Activated T-helper 1 cell treated with anti-CD3 and anti-CD28 coated beads, Interleukin-2, amount 50 U/mL, for 16 hours (primary cell): ENCODE measurements at places on chromosomes 7 and 10.

DNA sequence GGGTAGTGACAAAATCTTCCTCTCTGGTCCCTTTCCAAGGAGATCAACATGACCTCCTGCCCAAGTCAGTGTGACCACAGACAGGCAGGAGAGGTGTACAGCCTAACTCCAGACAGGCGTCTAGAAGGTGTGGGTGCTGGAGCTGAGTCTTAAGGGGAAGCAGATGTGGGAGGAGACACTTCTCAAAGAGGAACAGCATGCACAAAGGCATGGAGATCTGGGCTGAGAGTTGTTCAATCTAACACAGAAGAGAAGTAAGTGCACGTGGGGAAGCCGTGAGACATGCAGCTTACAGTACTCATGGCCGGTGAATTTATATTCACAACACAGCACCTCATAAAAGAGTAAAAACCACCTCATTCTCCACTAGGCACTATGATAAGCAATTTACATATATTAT lies 23.8 kb upstream of the GSDME start:
- DNase-seq, result no peak

DNA sequence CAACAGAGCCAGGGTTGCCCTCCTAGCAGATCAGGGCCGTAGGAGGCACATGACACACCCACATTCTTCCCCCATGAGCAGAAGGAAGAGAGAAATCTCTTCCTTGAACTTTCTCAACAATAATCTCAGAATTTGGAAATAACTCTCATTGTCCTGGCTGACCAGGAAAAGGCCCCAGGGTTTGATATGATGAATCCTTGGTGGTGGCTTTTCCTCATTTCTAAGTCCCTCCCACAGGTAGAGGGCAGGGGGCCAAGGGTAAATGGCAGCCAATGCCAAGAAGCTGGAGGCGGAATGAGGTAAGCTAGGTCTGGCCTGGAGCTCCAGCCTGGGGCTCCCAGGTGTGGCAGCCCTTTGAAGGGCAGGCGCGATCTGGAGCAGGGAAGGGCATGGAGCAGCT lies 67.8 kb downstream of the GRB10 start:
- no peak for DNase-seq

- DNase-seq, result no peak
These were observed 260.2 kb upstream of the PRKCQ start for GRCh38 chr10:6840201-6840691.

DNA sequence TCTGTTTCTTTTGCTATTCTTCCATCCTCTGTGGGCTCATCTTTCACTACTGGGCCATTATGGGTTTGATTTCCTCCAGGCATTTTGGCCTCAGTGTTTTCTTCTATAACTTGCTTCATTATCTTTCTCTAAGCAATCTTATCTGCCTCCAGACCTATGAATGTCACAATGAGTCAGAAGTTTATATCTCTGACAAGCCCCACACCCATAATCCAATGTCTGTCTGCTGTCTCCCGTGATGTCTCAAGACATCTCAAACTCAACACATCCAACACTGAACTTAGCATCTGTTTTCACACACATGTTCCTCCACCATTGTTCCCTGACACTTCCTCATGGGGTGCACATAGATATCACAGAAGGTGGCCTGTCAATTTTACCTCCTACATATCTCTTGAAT lies 46.7 kb upstream of the RHOBTB1 start:
- no peak for DNase-seq

- DNase-seq, result no peak
These were observed 153.5 kb upstream of the PDE1C start for GRCh38 chr7:32223721-32224120.

DNA sequence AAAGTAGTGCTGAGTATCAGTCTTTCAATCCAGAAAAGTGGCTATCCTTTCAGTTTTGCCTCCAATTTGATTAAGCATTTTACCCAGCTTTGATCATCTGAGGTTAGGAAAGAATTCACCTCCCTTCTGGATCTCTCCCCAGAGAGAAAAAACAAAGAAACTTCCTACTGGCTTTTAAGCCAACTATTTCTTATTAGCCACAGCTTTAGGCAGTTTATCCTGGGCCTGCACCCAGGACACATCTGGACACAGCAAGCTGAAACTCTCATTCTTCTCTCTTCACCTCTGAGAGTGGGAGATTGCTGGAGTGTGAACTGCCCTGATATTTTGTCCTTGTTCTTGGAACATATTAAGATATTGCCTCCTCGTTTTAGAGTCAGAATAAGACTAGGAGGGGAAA lies 43.5 kb upstream of the LSM8 start:
- DNase-seq, result no peak

DNA sequence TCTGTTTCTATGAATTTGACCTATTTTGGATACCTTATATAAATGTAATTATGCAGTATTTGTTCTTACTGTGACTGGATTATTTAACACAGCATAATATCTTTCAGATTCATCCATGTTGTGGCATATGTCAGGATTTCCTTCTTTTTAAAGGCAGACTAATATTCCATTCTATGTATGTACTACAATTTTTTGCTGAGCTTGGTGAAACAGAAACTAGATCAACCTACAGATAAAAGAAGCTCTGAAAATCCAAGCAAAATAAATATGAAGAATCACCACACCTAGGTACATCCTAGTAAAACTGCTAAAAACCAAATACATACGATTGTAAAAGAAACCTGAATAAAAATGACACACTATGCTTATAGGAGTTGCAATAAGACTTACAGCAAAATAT lies 300.5 kb downstream of the HTR7 start:
- no peak for DNase-seq

- no peak for DNase-seq
These were observed 10.9 kb downstream of the ATG9B start for GRCh38 chr7:151013356-151013732.

- DNase-seq, result no peak
These were observed 4.0 kb upstream of the ATP6V1F start for GRCh38 chr7:128858380-128859231.

DNA sequence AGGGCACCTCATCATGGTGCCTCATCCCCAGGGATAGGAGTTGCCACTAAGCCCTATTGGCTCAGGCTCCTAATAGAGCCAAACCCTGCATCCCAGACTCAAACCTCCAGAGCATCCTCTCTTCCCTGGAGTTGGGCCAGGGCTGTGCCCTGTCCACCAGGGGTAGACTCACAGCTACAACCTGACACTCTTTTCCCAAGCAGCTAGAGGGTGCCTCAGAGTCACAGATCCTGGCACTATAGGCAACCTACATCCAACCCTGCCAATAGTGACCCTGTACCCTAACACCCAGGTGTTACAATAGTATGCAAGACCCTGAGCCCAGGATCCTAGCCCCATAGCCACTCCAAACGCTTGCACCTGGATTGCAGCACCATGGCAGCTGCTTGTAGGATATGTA lies 64.0 kb upstream of the PLA2G12B start:
- no peak for DNase-seq

DNA sequence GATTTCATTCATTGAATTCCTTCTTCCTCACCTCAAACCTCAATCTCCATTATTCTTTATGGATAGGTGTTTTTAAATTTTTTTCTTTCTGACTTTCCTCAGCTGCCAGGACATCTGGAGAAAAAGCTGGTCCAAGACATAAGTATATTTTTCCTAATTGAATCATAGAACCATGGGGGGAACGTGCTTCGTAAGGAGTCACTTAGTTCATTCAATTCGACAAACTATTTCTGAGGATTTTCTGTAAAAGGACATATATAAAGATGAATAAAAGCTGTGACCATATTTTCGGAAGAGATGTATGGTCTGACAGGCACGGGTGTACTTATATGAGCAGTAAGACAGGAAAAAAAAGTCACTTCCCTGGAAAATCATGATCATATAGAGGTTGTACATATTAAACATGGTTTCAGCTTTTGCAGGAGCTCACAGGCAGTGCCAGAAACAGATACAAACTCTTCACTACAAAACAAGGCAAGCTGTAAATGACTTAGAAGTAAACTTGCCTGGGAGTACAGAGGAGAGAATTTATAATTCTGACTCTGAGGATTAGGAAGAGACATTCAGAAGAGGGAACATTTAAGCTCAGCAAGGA lies 88.2 kb upstream of the EGR2 start:
- no peak for DNase-seq

DNA sequence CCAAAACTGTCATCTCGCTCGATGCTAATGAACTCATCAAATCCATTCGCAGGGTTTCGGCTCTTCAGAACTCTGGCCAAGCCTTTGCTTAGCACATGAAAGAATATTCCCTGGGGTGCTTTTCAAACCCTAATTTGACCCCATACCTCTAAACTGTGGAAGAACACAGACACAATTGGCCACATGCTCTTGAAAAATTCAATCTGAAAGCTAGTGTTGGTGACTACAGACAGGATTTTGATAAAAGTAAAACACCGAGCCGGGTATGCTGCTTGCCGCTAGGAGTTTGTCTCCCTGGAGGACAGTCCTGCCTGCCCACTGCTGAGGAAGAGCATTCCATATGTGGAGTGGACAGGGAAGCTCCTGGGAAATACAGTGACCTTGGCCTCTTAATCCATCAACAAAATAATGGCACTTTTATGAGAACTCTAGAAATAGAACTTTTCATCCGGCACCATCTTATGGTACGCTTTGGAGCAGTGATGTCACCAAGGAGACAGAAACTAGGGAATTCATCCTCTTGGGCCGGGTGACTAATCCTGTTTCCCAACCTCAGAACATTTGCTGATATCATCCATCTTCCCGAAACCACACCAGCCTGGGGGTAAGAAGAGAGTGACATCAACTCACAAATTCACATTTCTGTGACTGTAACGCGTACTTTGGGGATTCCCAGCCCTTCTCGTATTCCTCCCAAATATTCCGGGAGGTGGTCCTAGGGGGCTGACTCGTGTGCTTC lies 34.2 kb downstream of the MTURN start:
- DNase-seq, result no peak

DNA sequence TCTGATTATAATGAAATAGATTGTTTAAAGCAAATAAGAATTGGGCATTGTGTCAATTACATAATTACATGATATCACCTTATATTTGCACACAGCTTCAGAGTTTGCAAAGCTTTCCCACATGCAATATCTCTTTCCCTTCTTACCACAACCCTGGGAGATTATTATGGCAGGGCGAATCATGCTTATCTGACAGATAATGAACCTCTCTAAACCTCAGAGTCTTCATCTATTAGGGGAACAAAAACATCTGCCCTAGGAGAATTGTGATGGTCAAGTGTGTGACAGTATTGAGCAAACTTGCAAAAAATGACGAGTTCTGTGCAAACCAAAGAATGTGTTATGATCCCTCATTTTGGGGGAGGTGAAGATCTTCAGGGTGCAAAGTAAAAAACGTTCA lies 90.0 kb downstream of the MYOF start:
- no peak for DNase-seq

DNA sequence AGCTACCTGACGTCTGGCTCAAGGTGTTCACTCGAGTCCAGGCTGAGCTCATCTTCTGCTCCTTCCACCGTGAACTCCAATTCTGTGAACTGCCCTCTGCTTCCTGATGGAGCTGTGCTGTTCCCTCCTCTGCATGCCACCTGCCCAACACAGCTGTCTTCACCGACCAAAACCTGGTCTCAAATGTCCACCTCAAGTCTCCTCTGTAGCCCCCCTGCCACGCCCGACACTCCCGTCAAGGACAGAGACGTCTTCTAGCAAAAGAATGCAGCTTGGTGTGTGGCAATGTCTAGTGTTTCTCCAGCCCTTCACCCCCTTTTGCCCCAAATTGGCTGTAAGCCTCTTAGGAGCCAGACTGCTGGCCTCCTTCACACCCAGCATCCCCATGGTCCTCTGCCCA lies 305.1 kb downstream of the DNAJB6 start:
- DNase-seq, result no peak

DNA sequence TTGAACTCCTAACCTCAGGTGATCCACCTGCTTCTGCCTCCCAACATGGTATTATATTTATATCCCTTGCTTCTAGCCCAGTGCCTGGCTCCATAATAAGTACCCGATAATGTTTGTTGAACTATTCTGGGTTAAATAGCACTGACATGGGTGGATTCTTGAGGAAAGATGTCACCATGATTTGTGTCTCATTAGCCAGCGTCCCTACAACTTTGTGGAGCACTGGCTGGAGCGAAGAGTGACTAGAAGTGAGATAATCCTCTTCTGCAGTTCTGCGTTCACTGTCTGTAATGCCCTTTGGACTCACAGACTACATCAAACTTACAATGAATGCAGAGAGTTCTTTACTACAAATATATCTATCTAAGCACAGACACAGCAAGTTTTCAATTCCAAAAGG lies 16.9 kb upstream of the AKR1E2 start:
- DNase-seq, result no peak

DNA sequence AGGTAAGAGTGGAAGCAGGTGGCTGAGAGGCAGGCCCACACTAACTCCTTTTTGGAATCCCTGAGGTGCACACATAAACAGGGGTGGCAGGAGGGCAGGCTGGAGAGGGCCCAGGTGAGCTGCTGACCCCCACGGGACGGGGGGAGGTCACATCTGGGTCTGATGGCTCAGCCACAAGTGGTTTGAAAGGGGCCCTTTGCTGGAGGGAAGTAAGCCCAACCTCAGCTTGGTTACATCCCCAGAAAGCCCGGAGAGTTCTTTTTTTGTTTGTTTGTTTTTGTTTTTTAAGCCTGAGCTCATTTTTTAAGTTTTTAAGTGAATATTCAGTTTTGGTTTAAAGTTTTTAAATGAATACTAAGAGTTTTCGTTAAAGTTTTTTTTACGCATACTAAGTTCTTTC lies 72.8 kb upstream of the CUX1 start:
- DNase-seq, result no peak

GRCh38 chr7:117889611-117890010 lies 16.4 kb upstream of the CTTNBP2 start:
- DNase-seq, result no peak

GRCh38 chr7:155173905-155174304 lies 103.8 kb downstream of the HTR5A start:
- DNase-seq, result no peak

DNA sequence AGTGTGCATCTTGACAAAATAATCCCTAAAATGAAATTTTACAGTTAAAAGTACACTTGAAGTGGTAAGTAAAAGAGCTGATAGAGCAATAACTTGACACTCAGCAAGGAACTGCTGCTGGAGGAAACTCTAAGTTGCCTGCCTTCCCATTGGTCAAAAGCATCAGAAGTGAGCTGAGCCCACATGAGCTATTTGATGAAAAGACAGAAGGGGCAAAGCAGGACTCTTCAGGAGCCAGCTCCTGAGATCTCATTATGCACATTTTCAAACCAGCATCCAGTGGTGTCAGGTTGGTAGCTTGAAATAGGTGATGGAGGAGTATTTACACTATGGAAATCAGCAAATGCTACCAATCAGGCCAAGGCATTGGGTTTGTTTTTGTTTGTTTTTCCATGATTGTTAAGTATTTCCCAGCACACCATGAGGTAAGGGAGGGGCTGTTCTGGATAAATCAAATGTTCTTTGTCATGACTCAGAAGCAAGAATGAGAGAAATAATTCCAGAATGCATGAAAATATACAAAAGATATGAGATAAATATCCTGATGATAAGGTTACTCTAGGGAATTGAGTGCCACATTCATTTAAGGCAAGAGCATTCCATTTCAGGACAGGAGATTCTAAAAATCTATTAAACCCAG lies 316.6 kb downstream of the SNX13 start:
- DNase-seq, result no peak

DNA sequence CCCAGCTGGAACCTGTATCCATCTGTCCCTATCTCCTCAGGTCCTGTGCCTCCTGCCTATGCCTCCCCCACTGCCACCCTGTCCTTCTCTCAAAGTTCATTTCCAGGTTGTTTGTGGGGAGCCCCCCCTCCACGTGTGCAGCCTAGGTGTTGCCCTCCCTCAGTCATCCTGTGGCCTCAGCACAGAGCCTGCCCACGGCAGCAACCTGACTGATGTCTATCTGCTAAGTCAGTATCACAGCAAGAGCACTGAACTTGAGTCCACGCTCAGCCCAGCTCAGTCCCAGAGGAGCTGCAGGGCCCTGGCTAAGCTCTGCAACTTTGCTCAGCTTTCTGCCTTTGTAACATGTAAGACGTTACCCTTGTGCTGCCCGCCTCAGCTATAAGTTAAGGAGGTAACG lies 28.7 kb downstream of the FAM53B start:
- no peak for DNase-seq
